ENCODE measurements at places on chromosomes 4 and X.

DNA sequence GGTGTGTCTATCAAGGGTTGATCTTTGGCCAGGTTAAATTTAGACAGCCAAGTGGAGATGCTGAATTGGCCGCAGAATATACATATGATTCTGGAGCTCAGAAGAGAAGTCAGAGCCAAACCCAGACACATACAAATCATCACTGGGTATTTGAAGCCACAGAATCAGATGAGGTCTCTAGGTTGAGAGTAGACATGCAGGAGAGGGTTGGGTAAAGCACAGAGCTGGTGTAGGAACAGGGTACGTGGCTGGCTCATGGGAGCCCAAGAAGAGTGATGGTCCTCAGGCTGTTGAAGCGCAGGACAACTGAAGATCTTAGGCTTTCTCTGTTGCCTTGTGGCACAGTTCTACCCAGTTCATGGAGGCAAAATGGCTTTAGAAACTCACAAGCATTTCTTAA, 37.7 kb downstream of the ADAMTS3 start:
- no peak for DNase-seq

DNA sequence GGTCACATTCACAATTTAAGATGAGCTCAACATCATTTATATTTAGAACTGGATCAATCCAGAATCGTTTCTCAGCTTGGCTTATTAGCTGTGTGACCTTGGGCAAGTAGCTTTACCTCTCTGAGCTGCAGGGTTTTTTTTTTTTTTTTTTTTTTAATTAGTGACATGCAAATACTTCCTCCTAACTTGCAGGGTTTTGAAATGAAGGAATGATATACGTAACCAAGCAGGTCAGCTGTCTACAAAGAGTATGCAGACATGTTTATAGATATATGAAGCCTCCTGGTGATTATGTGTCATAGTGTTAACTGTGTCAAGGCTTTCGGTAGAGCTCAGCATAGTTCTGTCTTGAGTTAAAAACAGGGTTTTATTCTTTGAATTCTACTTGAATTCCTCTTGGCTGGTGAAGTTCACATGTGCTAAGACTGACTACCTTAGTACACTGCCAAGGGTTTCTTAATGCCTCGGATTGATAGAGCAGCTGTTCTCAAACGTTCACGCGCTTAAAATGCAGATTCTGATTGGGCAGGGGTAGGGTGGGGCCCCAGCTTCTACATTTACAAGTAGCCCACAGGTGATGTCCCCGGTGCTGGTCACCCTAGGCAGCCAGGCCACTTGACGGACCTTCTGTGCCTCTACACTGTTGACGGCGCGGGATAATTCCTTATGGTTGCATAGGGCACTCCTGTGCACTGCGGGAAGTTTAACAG, 654 bp upstream of the STS start:
- no peak for DNase-seq

DNA sequence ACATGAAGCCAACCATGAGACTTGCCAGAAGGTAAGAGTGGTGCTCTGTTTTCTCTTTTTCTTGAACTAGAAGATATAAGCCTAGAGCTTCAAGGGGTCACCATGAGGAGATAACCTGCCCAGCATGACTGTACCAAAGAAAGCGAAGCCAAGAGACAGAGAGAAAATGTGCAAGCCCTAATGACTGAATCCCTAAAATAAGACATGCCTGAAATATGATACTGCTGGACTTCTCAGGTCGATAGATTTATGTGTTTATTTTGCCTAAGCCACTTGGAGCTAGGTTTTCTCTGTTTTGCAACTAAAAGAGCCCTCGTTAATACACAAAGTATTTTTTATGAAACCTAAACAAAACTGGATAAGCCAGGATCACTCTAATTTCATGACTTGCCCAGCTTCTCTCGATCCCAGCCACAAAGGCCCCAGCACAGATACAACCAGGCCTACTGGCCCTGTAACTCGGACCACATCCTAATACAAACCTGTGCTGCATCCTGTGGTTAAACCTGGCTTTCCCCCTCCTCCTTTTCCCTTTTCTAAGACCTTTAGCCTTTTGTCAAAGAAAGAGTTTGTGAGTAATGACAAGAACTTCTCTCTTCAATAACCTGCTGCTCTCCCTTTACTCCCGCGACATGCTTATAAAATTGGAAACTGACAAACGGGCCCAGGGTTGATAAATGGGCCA, 185.8 kb downstream of the APBB2 start:
- no peak for DNase-seq

GRCh38 chr4:21638171-21638725, 310.3 kb downstream of the KCNIP4 start:
- DNase-seq, result no peak

DNA sequence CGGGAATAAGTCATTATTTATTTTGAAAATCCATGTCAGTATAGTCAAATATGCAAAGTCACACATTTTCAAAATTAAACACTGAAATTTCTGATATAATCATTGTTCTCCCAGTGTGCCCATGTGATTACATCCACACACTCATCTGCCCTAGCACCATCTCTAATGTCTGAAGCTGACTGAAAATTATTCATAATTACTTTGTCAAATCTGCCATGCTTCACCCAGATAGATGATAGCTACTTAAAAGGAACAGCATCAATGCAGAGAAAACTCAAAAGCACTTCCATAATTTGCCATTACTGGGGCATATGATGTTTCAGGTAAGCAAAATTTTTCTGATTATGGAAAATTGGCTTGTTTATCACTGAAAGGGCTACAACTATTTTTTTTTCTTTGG, 1433.3 kb upstream of the IGFBP7 start:
- DNase-seq, result no peak

DNA sequence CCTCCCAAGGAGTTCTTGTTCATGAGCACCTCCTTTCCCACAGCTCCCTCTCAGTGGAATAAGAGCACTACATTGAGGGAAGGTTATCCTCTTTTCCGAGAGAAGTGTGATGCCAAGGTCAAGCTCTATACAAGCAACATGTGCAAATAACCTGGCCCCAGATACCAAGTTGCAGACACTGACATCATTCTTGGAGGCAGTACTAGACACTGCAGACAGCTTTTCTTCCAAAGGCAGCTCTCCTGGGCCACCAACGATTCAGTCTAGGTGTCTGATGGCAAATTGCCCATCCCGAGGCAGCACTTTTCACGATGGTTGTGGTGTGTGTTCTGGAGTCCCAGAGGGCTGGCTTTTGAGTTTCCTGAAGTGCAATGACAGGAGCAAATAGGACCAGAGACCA, 384.9 kb downstream of the TLL1 start:
- no peak for DNase-seq

DNA sequence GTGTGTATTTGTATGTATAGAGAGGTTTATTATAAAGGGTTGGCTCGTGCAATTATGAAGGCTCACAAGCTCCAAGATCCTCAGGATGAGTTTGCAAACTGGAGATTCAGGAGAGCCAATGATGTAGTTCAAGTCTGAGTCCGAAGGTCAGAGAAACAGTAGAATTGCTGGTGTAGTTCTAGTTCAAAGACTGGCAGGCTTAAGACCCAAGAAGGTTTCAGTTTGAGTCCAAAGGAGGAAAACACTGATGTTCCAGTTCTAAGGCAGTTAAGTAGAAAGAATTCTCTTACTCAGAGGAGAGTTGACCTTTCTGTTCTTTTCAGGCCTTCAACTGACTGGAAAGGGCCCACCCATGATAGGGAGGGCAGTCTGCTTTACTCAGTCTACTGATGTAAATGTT, 89.1 kb downstream of the PTPN13 start:
- DNase-seq, result no peak

- no peak for DNase-seq
Measured at GRCh38 chr4:168150420-168151050, 58.2 kb downstream of the ANXA10 start.

- no peak for DNase-seq
Measured at GRCh38 chr4:66465111-66465510, 794.8 kb upstream of the EPHA5 start.

- DNase-seq, result no peak
Measured at GRCh38 chr4:122946142-122946541, 23.7 kb upstream of the NUDT6 start.

DNA sequence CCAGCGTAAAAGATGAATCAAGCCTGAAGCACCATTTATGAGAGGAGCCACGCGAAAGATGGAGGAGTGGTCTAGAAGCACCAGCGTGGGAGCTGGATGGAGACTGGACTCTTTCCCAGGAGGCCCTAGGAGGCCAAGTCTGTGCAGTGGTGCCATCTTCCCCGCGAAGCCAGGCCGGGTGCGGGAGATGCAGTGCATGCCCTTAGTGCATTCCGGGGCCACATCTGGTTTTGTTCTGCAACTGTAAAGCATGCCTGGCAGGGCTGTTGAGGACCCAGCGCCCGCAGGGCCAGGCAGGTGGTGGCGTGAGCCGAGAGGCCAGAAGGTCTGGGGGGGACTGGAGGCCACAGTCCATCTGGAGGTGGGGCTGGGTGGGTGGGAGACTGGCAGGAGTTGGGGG, 78.6 kb upstream of the ADRA2C start:
- DNase-seq, result no peak

DNA sequence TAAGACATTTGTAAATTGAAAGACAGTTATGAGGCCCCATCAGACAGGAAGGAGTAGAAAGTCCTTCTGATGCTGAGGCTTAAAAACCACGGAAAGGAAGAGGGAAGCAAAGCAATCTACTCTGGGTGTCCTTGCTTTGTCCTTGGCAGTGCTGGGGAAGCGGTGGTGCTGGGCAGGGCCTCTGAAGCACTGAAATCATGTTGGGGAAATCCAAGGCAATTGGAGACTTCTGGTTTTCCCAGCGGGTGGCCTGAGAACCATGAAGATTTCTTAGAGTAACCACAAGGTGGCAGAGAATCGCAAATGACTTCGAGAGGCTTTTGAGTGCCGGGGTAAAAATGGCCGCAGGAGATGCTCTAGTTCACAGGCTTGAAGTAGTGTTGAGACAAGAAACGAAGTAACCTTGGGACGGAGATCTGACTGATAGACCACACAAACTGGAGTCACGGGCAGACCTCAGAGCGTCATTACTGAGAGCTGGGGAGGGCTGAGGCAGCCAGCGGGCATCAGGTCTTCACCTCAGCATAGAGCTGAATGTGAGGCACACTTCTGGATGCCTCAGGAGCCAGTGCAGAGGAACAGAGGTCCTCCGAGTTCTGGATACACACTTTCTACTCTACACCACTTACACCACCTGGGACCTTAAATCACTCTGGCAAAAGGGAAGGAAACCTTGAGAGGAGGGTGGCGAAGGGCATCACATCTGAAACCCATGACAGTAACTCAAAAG, 130.7 kb upstream of the GPRIN3 start:
- DNase-seq, result peak; percentile 11

GRCh38 chr4:111040904-111041303, 418.0 kb upstream of the PITX2 start:
- DNase-seq, result no peak

- DNase-seq, result no peak
Measured at GRCh38 chr4:15894921-15895916, 43.3 kb downstream of the FGFBP1 start.

DNA sequence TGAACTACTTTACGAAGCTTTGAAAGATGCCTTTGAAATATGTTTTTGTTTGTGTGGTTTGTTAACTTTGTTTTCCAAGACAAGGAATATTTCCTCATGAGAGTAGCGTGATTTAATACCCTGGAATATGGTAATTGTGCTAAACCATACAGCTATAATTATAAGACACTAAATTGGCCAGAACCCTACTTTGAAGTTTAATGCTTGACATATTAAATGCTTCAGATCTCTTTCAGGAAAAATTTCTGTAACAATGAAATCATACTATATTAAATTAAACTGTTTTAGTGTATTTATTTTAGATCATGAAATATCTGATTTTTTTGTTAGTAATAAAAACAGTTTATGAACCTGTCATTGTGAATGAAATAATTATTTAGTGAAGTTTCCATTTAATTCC, 63.5 kb downstream of the DCLK2 start:
- no peak for DNase-seq

DNA sequence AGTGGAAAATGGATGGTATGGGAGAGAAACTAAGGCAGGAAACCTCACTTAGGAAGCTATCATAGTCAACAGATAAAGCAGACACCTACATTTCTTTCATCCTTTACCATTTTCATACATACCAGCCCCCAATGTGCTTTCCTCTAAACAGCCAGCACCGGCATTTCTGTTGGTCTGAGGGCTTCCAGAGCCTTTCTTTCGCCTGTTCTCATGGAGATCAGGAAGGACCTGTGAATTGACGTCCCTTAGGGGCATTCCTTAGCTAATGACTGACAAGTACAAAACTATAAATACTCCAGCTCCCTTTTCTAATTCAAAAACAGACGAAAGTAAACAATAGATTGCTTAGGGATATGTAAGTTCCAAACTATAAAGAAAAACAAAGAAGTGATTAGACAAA, 215.5 kb upstream of the CNKSR2 start:
- no peak for DNase-seq

GRCh38 chrX:12758291-12758690, 32.9 kb upstream of the PRPS2 start:
- no peak for DNase-seq

GRCh38 chrX:31715675-31716074, 643.8 kb upstream of the FTHL17 start:
- no peak for DNase-seq

DNA sequence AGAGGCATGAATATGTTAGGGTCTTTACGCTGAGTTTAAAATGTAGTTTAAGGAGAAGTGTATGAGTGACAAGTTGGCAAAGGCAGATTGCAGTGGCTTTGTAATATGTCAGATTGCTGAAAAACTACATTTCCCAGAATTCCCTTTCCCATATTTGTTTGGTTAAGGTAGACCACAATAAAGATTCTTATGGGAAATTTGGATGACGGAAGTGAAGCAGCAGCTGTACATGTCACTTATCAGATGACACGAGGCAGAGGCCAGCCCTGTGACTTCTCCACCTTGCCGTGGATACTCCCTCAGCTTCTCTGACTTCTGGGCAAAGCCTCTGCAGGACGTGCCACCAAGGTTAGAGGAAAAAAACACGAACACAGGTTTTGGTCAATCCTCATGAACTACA, 229.7 kb upstream of the DKK2 start:
- no peak for DNase-seq

- DNase-seq, result peak; percentile 77
Measured at GRCh38 chrX:153667956-153668396, 5.6 kb downstream of the PNCK start.

- no peak for DNase-seq
Measured at GRCh38 chrX:1529756-1530155, 7.2 kb downstream of the P2RY8 start.

DNA sequence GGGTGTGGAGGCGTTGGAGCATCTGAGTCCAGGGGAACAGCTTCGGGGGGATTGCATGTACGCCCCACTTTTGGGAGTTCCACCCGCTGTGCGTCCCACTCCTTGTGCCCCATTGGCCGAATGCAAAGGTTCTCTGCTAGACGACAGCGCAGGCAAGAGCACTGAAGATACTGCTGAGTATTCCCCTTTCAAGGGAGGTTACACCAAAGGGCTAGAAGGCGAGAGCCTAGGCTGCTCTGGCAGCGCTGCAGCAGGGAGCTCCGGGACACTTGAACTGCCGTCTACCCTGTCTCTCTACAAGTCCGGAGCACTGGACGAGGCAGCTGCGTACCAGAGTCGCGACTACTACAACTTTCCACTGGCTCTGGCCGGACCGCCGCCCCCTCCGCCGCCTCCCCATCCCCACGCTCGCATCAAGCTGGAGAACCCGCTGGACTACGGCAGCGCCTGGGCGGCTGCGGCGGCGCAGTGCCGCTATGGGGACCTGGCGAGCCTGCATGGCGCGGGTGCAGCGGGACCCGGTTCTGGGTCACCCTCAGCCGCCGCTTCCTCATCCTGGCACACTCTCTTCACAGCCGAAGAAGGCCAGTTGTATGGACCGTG, 2.2 kb downstream of the AR start:
- no peak for DNase-seq

All from stimulated activated CD4-positive, alpha-beta T cell treated with anti-CD3 and anti-CD28 coated beads, Interleukin-1b, Interleukin-23, amount 100 ng/mL, for 4 hours (primary cell).